ENCODE measurements at places on chromosomes 13 and 19.

DNA sequence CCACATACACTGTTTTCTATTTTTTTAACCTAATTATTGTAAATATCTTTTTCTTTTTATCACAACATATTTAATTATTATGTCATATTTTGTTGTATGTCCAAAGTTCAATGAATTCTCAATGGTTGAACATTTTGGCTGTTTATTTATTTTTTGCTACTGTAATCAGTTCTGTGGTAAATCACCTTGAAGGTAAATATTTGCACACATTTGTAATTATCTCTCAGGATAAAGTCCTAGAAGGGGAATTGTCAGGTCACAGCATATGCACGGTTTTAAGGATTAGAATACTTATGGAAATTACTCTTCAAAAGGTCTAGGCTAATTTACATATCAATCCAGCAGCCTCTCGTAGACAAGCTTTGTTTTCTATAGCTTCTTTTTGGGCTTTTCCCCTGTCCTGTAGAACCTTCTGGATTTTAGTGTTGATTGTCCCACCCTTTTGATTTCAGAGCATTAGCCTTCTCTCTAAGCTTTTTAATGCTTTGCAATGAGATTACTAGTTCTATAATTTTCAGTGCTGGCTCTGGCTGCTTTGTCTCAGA is 362.6 kb downstream of the KCNRG start:
- H3K27ac ChIP-seq, result no peak overlapping the region
- DNase-seq, result no peak
- H3K4me3 ChIP-seq, result no peak overlapping the region
- peaks cover 2% of the 10 kb centered on the region for H3K4me1 ChIP-seq
- H3K36me3 ChIP-seq, result no peaks in the 10 kb centered on the region

DNA sequence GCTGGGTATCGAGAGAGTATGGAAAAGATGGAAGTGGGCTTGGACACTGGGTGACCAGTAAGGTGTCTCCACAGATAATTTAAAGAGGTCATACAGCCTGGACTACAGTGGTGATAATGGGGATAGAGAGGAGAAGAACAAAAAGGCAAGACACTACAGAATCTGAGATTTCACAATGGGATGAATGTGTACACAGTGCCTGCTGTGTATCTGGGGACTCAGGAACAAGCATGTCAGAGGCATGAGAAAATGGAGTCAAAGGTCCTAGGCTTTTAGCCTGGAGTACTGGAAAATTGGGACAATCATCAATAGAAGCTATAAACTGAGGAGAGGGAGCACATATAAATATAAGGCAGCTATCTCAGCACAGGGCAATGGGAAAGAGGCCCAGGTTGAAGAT is 69.4 kb downstream of the TSC22D1 start:
- H3K27me3 ChIP-seq, result no peaks in the 10 kb centered on the region
- peaks cover 2% of the 10 kb centered on the region for H3K4me1 ChIP-seq
- no peak for DNase-seq
- peaks cover 1% of the 10 kb centered on the region for H3K36me3 ChIP-seq
- H3K27ac ChIP-seq, result no peak overlapping the region

- H3K4me3 ChIP-seq, result no peak overlapping the region
- no peak for DNase-seq
- peaks cover 5% of the 10 kb centered on the region for H3K4me1 ChIP-seq
Measured at GRCh38 chr13:102658660-102659059, 36.2 kb downstream of the METTL21C start.

DNA sequence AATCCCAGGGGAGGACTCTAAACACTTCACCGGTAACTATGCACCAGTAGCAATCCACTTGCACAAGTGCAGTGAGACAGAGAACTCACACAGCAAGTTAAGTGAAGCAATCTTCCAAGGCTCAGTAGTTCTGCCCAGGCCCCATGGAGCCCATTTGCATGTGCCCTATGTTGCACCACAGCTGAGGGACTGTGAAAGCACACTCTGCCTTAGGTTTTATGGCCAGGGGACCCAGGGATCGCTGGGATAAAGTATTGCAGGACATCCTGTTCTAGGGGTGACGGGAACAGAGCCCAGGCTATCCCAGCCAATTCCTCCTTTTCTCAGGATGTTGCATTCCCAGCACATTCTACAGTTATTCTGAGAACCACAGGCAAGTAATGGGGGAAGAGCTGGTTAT is 6.0 kb upstream of the AMER2 start:
- no peaks in the 10 kb centered on the region for H3K4me1 ChIP-seq
- no peaks in the 10 kb centered on the region for H3K27me3 ChIP-seq
- H3K4me3 ChIP-seq, result no peak overlapping the region
- DNase-seq, result no peak
- H3K36me3 ChIP-seq, result no peaks in the 10 kb centered on the region

DNA sequence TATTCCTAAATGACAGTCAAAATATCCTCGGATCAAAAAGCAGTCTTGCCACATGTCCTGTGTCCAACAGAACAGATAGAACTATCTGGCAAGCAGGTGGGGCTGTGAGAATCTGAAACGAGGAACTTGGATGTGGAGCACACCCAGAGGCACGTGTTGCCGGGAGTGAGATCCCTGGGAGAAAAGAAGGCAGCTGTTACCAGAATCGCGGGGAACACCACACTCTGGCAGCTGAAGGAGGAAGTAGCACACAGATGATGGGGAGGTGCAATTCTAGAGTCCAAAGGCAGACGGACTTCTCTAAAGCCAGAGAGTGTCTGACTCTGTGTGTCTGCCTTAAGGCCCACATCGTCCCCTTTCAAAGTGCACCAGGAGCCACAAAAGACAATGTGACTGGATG is 22.3 kb downstream of the SLC7A1 start:
- no peaks in the 10 kb centered on the region for H3K27me3 ChIP-seq
- H3K27ac ChIP-seq, result no peak overlapping the region
- peaks cover 14% of the 10 kb centered on the region for H3K4me1 ChIP-seq
- DNase-seq, result no peak
- H3K4me3 ChIP-seq, result no peak overlapping the region

GRCh38 chr13:50085063-50085462 is 69.8 kb downstream of the KCNRG start:
- no peak overlapping the region for H3K4me3 ChIP-seq
- H3K4me1 ChIP-seq, result no peaks in the 10 kb centered on the region
- no peaks in the 10 kb centered on the region for H3K27me3 ChIP-seq
- no peaks in the 10 kb centered on the region for H3K36me3 ChIP-seq

DNA sequence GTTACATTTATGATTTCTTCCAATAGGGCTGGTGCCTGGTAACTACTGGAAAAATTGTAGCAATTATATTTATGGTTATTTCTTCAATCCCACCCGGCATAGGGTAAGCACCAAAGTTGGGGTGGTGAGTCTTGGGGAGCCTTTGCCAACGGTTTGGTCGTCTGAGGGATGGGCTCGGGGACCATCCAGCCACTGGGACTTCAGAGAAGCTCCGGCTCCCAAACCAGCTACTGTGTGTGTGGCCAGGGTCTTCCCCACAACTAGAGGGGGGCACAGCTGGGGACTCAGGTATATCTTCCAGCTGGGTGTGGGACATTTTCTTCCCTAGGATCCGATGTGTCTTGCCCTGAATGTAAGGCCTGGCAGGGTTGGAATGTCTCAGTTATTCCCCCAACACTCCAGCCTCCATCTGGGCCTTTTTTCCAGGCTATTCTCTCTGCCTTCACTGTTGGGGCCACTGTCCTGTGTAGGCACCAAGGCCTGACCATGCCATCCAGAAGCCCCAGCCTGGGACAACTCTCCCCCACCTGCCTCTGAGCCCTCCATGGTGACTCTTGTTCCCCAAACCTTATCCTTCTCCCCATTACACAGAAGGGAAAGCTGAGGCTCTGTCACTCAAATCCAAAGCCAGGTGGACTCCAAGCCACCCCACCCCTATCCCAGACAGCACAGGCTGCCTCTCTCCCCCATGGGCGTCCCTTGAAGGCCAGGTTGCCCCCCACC is 1.1 kb upstream of the IFI30 start:
- H3K27me3 ChIP-seq, result peaks cover 10% of the 10 kb centered on the region
- DNase-seq, result no peak
- no peak overlapping the region for H3K4me3 ChIP-seq
- no peak overlapping the region for H3K27ac ChIP-seq
- H3K4me1 ChIP-seq, result peaks cover 4% of the 10 kb centered on the region
